HepG2 (cell line): ENCODE measurements at places on chromosomes 3 and 15. TPM values are rescaled to one million over a fixed set of nuclear protein-coding genes. Genes with fewer than 3 reads are reported as not detected.

DNA sequence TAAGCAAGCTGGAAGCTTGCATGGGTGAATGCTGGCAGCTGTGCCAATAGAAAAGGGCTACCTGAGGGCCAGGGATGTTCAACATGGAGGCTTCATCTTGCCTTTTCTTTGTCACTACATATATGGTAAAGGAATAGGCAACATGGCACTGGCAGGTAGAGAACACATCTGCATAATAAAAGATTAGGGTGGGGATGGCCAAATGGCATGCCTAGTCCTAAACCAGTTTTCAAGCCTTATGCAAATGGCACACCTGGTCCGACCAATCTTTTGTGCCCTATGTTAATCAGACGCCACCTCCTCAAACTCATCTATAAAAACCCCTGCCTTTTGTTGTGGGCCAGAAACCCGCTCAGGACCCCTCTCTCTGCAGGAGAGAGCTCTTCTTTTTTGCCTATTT, 216.8 kb upstream of the PROK2 start:
- DNase-seq: no peak

GRCh38 chr3:53109891-53110771, 20.1 kb downstream of the RFT1 start:
- peak; percentile 74 for DNase-seq

DNA sequence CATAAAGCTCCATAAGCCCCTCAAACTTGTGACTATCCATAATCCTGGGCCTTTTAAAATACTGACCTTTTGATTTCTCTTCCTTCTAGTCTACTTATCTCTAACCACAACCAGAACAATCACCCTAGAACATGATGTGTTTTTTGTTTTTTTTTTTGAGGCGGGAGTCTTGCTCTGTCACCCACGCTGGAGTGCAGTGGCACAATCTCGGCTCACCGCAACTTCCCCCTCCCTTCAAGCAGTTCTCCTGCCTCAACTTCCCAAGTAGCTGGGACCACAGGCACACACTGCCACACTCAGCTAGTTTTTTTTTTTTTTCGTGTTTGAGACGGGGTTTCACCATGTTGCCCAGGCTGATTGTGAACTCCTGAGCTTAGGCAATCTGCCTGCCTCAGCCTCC, 25.1 kb downstream of the VPS39 start:
- no peak for DNase-seq

DNA sequence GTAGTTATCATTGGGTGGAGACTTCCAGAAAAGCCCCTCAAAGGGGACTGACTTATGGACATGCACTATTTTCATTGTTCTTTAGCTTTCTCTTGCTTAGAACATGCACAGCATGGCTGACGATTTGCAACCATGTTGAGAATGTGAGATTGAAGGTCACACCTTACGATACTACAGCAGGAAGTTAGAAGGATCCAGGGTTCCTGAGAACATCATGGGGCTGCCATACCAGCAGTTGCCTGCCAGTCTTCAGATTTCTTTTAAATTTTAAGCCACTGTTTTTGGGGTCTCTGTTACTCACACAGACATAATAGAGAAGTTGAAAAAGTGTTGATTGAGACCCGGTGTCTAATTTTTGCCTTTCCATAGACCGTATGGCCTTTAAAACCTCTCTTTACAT, 396.5 kb downstream of the MECOM start:
- no peak for DNase-seq

GRCh38 chr3:193330555-193331204, 47.9 kb downstream of the ATP13A5 start:
- DNase-seq: no peak

GRCh38 chr3:12833222-12834161, 7.9 kb downstream of the RPL32 start:
- DNase-seq: no peak

DNA sequence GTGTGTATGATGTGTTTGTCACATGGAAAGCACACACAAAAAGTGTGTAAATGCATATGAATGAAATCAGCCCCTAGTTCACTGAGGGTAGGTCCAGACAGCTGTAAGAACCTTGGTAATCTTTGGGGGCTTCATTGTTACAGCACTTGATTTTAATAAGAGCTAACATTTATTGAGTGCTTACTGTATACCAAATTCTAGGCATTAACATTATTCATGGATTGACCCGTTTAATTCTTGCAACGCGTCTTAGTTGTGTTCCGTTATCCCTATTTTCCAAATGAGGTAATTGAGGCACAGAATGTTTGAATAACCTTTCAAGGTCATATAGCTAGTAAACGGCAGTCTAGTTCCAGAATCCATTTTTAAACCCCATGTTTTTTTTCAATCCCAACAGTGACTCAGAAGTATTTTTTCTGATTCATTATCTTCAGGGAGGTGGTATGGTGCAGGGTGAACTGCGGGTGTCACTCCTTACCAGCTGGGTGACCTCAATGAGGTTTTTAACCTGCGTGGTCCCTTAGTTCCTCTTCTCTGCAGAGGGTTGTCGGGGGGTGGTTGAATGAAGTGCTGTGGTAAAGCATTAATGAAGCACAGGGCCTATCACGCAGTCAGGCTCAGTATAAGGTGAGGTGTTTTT, 14.2 kb downstream of the RAB8B start:
- no peak for DNase-seq

GRCh38 chr3:123412811-123413604, 35.9 kb downstream of the ADCY5 start:
- DNase-seq: no peak

- DNase-seq: no peak
Observed at GRCh38 chr3:180747805-180748361, 68.6 kb upstream of the CCDC39 start.

SRGAP3 gene
- polyA plus RNA-seq: 0.97 and 1.4 TPM in 2 replicates

MLF1 gene
- 0.88 and 1.1 TPM in 2 replicates for polyA plus RNA-seq

CPN2 gene
- polyA plus RNA-seq: 26.7 and 29.3 TPM in 2 replicates

DNAH12 gene
- polyA plus RNA-seq: 0.08 and 0.11 TPM in 2 replicates
